ENCODE measurements at places on chromosomes 13 and 19. TPM values are rescaled to one million over a fixed set of nuclear protein-coding genes. Genes with fewer than 3 reads are reported as not detected.
A peak's percentile ranks its signal among the peaks of the same experiment; 100 is the strongest.

GRCh38 chr13:30453727-30454126, 12.0 kb downstream of the HMGB1 start:
- no peak overlapping the region for H3K4me3 ChIP-seq
- no peaks in the 10 kb centered on the region for H3K4me1 ChIP-seq
- no peaks in the 10 kb centered on the region for H3K27me3 ChIP-seq
- no peaks in the 10 kb centered on the region for H3K36me3 ChIP-seq

- H3K27me3 ChIP-seq: no peaks in the 10 kb centered on the region
- H3K4me1 ChIP-seq: no peaks in the 10 kb centered on the region
- peak; percentile 16 for DNase-seq
- no peak overlapping the region for H3K27ac ChIP-seq
- H3K4me3 ChIP-seq: no peak overlapping the region
- no peaks in the 10 kb centered on the region for H3K36me3 ChIP-seq
Measured at GRCh38 chr13:96216543-96216942, 126.6 kb downstream of the HS6ST3 start.

DNA sequence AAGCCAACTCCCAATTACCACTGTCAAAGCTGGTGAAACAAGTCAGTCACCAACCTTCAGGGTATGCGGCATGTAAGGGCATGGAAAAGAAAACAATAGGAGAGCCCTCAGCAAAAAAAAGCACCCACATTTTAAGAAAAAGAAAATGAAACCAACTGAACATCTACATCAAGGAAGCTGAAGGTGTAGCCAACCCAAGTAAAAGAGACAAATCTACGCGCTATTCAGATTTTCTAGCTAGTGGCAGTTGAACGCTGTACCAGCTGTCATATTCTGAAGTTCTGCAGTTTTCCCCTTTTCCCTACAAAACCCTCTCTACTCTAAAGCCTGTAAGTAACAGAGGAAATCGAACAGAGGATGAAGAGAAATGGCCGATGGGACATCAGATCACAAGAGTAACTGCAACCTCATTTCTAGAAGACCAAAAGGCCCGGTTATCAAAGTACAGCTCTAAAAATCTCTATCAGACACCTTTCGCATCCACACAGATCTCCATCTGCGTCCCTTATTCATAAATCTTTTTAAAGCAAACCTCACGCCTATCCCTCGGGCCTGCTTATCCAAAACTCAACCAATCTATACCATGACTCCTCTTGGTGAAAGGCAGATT, 1.4 kb downstream of the MYCBP2 start:
- H3K27me3 ChIP-seq: peaks cover 25% of the 10 kb centered on the region
- no peak for DNase-seq
- H3K4me1 ChIP-seq: peaks cover 59% of the 10 kb centered on the region

Gene ZNF560
- total RNA-seq: 5.8 TPM

DNA sequence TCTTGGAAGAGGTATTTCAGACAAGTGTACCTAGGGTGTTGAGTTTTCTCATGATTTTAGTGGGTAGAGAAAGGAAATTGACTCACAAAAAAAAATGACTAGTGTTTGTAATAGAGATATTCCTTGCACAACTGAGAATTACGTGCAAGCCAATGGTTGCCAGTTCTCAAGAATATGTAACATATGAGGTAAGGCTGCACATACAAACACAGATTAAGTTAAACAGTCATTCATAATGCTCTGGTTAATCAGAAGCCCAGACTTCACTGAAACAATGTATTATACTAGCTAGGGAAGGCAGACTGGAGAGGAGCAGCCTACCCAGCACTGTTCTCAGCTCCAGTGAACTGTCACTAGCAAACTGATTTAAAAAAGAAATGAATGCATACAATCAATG, 418.3 kb downstream of the DIAPH3 start:
- no peak overlapping the region for H3K27ac ChIP-seq
- no peaks in the 10 kb centered on the region for H3K36me3 ChIP-seq
- DNase-seq: no peak
- peaks cover 40% of the 10 kb centered on the region for H3K4me1 ChIP-seq
- no peak overlapping the region for H3K4me3 ChIP-seq

DNA sequence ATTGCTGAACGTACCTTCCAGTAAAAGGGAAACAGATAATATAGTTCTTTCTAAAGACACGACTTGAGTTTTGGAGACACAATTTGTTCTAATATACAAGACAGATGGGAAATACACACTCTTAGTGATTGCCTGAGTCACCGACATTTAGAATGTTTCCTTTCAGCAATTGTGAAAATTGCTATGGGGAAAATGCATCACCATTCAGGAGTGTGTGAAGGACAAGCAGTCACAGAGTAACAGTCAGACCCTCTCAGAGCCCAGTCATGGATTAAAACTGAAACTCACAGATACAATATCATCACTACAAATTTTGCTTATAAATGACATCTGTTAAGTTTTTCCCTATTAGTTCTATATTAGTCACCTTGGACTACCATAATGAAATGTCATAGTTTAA, 286.1 kb downstream of the SPRY2 start:
- peaks cover 13% of the 10 kb centered on the region for H3K4me1 ChIP-seq
- DNase-seq: no peak
- no peaks in the 10 kb centered on the region for H3K27me3 ChIP-seq
- H3K36me3 ChIP-seq: no peaks in the 10 kb centered on the region
- no peak overlapping the region for H3K27ac ChIP-seq
- H3K4me3 ChIP-seq: no peak overlapping the region

Gene TMEM145
- 7.1 TPM for total RNA-seq

DNA sequence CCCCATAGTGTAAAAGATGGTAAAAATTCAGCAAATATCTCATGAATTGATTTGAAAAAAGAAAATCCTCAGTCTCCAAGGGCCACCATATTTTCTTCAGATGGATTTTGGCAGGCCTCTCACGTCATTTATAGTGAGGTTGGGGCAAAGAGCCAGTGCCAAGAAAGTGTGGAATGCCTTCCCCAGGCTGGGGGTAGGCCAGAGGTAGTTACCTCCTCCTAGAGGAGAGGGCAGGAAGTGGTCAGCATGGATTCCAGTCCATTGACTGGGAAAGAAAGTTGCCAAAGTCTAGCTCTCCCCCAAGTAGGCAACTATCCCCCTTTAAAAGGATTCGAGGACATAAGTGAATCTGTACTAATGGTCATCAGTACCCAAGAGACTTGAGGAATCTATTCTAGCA, 68.4 kb upstream of the KCTD4 start:
- no peaks in the 10 kb centered on the region for H3K27me3 ChIP-seq
- H3K4me3 ChIP-seq: no peak overlapping the region
- H3K36me3 ChIP-seq: peaks cover 6% of the 10 kb centered on the region
- peaks cover 21% of the 10 kb centered on the region for H3K4me1 ChIP-seq
- DNase-seq: no peak

- H3K27me3 ChIP-seq: no peaks in the 10 kb centered on the region
- DNase-seq: peak; percentile 20
- peak overlapping the region; percentile 87 for H3K27ac ChIP-seq
- peaks cover 9% of the 10 kb centered on the region for H3K36me3 ChIP-seq
- no peak overlapping the region for H3K4me3 ChIP-seq
Measured at GRCh38 chr13:114010401-114011101, 36.7 kb upstream of the C13orf46 start.

GRCh38 chr19:35959040-35959967, 23.1 kb downstream of the LRFN3 start:
- peak; percentile 47 for DNase-seq
- 0 out of 2 replicates have a peak, but pooled peaks cover 4% of the 10 kb centered on the region for H3K4me1 ChIP-seq
- H3K27ac ChIP-seq: no peak overlapping the region
- H3K4me3 ChIP-seq: peak overlapping the region; percentile 55

DNA sequence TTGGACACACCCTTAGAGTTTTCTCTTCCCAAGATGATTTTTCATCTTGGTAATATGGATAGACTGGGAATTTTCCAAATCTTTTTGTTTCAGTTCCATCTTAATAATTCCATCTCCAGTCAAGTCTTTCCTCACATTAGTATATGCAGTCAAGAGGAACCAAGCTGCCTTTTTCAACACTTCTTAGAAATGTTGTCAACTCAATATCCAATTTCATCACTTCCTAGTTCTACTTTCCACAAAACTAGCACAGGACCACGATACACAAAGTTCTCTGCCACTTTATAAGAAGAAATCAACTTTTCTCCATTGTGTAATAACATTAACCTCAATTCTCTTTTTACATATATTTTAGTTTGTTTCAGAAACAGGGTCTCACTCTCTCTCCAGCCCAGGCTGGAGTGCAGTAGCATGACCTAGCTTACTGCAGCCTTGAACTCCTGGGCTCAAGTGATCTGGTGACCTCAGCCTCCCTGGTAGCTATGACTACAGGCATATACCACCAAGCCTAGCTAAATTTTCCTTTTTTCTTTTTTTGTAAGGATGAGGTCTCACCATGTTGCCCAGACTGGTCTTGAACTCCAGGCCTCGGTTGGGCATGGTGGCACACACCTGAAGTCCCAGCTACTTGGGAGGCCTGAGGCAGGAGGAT, 15.5 kb downstream of the ZNF443 start:
- peaks cover 2% of the 10 kb centered on the region for H3K4me1 ChIP-seq
- H3K36me3 ChIP-seq: peaks cover 62% of the 10 kb centered on the region
- no peak overlapping the region for H3K27ac ChIP-seq
- H3K4me3 ChIP-seq: no peak overlapping the region
- no peak for DNase-seq

- DNase-seq: no peak
- peak overlapping the region; percentile 30 for H3K27ac ChIP-seq
- H3K36me3 ChIP-seq: peaks cover 28% of the 10 kb centered on the region
- H3K4me3 ChIP-seq: no peak overlapping the region
- H3K4me1 ChIP-seq: peaks cover 12% of the 10 kb centered on the region
- no peaks in the 10 kb centered on the region for H3K27me3 ChIP-seq
Measured at GRCh38 chr19:57786906-57787305, 17.4 kb downstream of the ZNF586 start.

DNA sequence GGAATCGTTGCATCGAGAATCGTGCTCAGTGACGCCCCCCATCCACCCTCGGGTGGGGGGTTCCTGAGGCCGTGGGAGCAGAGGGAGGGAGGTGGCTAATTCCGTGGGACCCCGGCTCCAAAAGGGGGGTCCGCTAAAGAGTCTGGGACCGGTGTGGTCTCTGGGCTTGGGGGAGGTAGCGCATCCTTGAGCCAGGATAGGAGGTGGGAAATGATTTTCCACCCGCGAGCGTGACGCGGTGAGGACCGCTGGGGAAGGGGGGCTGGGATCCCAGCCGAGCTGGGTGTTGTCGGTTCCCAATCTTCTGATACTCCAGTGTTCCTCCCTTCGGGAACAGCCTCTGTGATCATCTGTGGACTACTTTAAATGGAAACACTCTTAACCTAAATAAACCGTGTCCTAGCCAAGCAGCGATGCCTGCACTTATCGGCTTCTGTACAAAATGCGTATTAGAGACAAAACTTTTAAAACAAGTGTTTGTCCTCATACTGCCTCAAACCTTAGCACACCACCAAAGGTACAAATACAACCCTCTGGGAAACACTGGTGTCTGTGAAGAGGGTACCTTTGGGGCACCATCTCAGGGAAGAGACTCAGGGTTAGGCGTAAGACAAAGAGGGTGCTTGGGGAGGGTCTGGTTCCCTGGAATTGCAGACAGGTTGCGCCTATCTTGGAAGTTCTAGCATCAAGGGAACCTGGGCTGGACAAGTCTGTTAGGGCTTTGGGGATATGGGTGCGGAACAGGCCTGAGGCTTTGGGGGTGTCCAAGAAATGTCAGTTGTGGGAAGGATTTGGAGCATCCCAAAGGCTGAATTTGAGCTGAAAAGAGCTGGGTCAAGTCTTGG, 16.0 kb downstream of the KCNC3 start:
- peaks cover 29% of the 10 kb centered on the region for H3K27me3 ChIP-seq
- peaks cover 5% of the 10 kb centered on the region for H3K36me3 ChIP-seq
- peak overlapping the region; percentile 98 for H3K27ac ChIP-seq
- peak overlapping the region; percentile 82 for H3K4me3 ChIP-seq

DNA sequence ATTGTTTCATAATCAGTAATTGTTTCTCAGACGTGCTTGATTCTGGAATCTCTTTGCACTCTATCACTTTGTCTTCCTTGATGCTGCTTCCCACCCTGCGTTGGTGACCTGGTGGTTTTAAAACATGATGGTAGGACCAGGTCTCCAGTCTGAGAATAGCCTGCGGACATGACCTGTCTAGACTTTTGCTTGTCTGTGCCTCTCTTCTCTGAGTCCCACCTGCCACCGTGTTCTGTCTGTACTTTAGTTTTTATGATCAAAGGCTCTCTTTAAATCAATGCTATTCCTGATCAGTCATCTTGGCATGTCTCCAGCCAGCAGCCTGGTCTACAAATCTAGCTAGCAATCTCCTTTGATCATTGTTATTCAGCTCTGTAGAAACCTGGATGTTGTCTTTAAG, 933.9 kb downstream of the DIAPH3 start:
- 0 out of 2 replicates have a peak, but pooled peaks cover 2% of the 10 kb centered on the region for H3K4me1 ChIP-seq
- H3K27me3 ChIP-seq: no peaks in the 10 kb centered on the region
- H3K4me3 ChIP-seq: no peak overlapping the region

GRCh38 chr19:1520203-1520780, 3.6 kb upstream of the PLK5 start:
- peaks cover 5% of the 10 kb centered on the region for H3K4me1 ChIP-seq
- H3K27ac ChIP-seq: no peak overlapping the region
- no peaks in the 10 kb centered on the region for H3K36me3 ChIP-seq
- no peak for DNase-seq

DNA sequence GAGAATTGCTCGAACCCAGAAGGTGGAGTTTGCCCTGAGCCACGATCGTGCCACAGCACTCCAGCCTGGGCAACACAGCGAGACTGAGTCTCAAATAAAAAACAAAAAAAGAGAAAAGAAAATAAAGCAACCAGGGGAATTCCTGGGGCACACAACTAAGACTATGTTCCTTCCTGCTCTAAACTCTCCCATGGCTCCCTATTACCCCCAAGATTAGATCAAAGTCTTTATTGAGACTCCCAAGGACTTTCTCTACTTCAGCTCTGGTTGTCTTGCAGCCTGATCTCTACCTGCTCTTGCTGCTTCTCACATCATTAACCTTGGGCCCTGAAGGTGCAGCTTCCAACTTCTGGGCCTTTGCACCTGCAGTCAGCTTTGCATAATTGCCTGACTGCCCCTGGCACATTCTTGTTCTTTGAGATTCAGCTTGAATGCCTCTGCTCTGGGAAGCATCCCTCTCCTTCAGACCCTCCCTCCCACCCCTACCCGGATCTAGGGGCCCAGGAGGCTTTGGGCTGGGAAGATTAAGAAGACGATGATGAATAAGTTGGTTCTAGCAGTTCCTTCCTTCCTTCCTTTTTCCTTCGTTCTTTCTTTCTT, 16.8 kb upstream of the CERS4 start:
- no peak overlapping the region for H3K4me3 ChIP-seq
- H3K27me3 ChIP-seq: no peaks in the 10 kb centered on the region
- H3K36me3 ChIP-seq: no peaks in the 10 kb centered on the region
- DNase-seq: peak; percentile 33
- H3K27ac ChIP-seq: peak overlapping the region; percentile 95

- DNase-seq: no peak
- H3K4me1 ChIP-seq: peaks cover 5% of the 10 kb centered on the region
- no peaks in the 10 kb centered on the region for H3K27me3 ChIP-seq
- H3K27ac ChIP-seq: peak overlapping the region; percentile 72
- peaks cover 10% of the 10 kb centered on the region for H3K36me3 ChIP-seq
Measured at GRCh38 chr19:45142726-45143110, 18.1 kb downstream of the NKPD1 start.

Gene JAK3
- total RNA-seq: 5.6 TPM

- peaks cover 10% of the 10 kb centered on the region for H3K36me3 ChIP-seq
- H3K4me1 ChIP-seq: peaks cover 21% of the 10 kb centered on the region
- no peak for DNase-seq
- no peak overlapping the region for H3K27ac ChIP-seq
Measured at GRCh38 chr19:13400296-13400695, 106.0 kb downstream of the CACNA1A start.

Gene RGL3
- 86.0 TPM for total RNA-seq

Gene ACP7
- total RNA-seq: 0.11 TPM

GRCh38 chr19:3338541-3339181, 27.7 kb upstream of the NFIC start:
- DNase-seq: no peak
- no peak overlapping the region for H3K4me3 ChIP-seq
- H3K36me3 ChIP-seq: no peaks in the 10 kb centered on the region
- H3K4me1 ChIP-seq: no peaks in the 10 kb centered on the region
- no peak overlapping the region for H3K27ac ChIP-seq

Gene VSTM2B
- 2.2 TPM for total RNA-seq

All from WTC11 (cell line).